Activated CD4-positive, alpha-beta T cell treated with anti-CD3 and anti-CD28 coated beads, Interleukin-2, amount 10 ng/mL, durations not matched to agents 7 days and 5 days (primary cell): ENCODE measurements at places on chromosomes 16 and 17. TPM values are rescaled to one million over a fixed set of nuclear protein-coding genes. Genes with fewer than 3 reads are reported as not detected.

REXO5 gene
- total RNA-seq = 9.8 TPM

C16orf95 gene
- total RNA-seq = 7.3 TPM

GAS2L2 gene
- total RNA-seq = not detected

TBC1D3K gene
- total RNA-seq = not detected

ANKS4B gene
- total RNA-seq = not detected

CRHR1 gene
- not detected for total RNA-seq

GRCh38 chr16:31248344-31248743 lies 11.4 kb upstream of the ITGAM start:
- DNase-seq = no peak
- H3K4me1 ChIP-seq = peaks cover 37% of the 10 kb centered on the region
- peaks cover 3% of the 10 kb centered on the region for H3K27me3 ChIP-seq
- H3K27ac ChIP-seq = no peak overlapping the region
- H3K4me3 ChIP-seq = no peak overlapping the region

- no peak overlapping the region for H3K27ac ChIP-seq
- peaks cover 82% of the 10 kb centered on the region for H3K27me3 ChIP-seq
- peak overlapping the region; percentile 36 for H3K4me3 ChIP-seq
- DNase-seq = no peak
- H3K36me3 ChIP-seq = peaks cover 4% of the 10 kb centered on the region
These were observed 822 bp downstream of the IGF2BP1 start for GRCh38 chr17:48997827-48998586.

- peaks cover 42% of the 10 kb centered on the region for H3K36me3 ChIP-seq
- no peak overlapping the region for H3K27ac ChIP-seq
- no peaks in the 10 kb centered on the region for H3K27me3 ChIP-seq
- no peak overlapping the region for H3K4me3 ChIP-seq
- DNase-seq = no peak
- H3K4me1 ChIP-seq = peaks cover 20% of the 10 kb centered on the region
These were observed 16.1 kb downstream of the GGA2 start for GRCh38 chr16:23494188-23494587.

DNA sequence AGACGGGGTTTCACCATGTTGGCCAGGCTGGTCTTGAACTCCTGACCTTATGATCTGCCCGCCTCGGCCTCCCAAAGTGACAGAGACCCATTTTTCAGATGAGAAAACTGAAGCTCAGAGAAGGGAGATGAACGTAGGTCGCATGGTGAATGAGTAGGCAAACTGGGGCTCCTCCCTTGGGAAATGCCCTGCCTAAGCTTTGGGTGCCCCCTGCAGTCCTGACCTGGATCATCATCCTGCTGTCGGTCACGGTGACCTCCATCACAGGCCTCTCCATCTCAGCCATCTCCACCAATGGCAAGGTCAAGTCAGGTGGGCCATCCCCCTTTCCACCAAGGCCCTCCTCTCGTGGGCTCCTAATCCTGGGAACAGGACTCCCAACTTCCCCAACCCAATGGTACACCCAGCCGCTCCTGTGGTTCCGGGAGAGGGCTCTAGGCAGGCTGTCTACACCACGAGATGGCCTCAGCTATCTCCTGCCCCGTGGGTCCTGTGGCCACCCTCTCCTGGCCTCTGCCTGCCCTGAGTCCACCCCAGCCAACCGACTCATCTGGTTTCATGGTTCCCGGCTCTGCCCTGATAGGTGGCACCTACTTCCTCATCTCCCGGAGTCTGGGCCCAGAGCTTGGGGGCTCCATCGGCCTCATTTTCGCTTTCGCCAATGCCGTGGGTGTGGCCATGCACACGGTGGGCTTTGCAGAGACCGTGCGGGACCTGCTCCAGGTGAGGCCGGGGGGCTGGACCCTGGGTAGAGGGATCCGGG lies 4.7 kb downstream of the SLC12A3 start:
- H3K4me3 ChIP-seq = no peak overlapping the region
- H3K36me3 ChIP-seq = no peaks in the 10 kb centered on the region
- H3K27ac ChIP-seq = peak overlapping the region; percentile 9
- peak; percentile 32 for DNase-seq

- H3K4me1 ChIP-seq = peaks cover 3% of the 10 kb centered on the region
- no peak overlapping the region for H3K27ac ChIP-seq
- no peaks in the 10 kb centered on the region for H3K27me3 ChIP-seq
- DNase-seq = no peak
- no peak overlapping the region for H3K4me3 ChIP-seq
- peaks cover 16% of the 10 kb centered on the region for H3K36me3 ChIP-seq
These were observed 19.7 kb downstream of the DEXI start for GRCh38 chr16:10922328-10923145.

GRCh38 chr16:24713379-24713778 lies 16.1 kb upstream of the TNRC6A start:
- H3K4me1 ChIP-seq = no peaks in the 10 kb centered on the region
- no peak overlapping the region for H3K27ac ChIP-seq

- H3K27me3 ChIP-seq = no peaks in the 10 kb centered on the region
- H3K4me3 ChIP-seq = no peak overlapping the region
- no peak overlapping the region for H3K27ac ChIP-seq
- H3K4me1 ChIP-seq = peaks cover 2% of the 10 kb centered on the region
- peaks cover 8% of the 10 kb centered on the region for H3K36me3 ChIP-seq
These were observed 90.9 kb upstream of the BCAR1 start for GRCh38 chr16:75342308-75342811.

- peaks cover 15% of the 10 kb centered on the region for H3K4me1 ChIP-seq
- DNase-seq = no peak
- peaks cover 6% of the 10 kb centered on the region for H3K36me3 ChIP-seq
- H3K27ac ChIP-seq = no peak overlapping the region
These were observed 15.1 kb downstream of the SSH2 start for GRCh38 chr17:29914819-29915537.

DNA sequence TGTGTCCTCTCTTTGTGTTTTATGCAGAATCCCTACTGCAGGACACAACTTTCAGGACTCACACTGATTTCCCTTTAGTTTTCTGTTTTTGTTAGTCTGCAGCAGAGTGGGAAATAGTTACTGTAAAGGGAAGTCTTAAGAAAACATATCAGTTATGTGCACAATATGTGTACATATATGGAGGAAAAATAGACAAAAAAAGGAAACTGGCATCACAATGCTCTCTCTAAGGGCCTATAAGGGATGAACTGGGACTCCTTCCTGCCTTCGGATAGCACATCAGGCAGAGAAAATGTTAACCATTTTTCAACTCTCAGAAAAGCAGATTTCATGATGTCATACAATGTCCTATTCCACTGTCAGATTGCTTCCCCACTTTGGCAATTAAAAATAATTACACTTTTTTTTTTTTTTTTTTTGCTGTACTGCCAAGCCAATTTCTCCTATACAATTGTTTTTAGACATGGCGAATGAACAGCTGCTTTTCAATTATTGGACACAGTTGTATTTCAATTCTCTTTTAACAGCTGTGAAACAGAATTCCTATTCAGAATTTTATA lies 112.5 kb upstream of the KCNJ16 start:
- H3K36me3 ChIP-seq = no peaks in the 10 kb centered on the region
- H3K4me3 ChIP-seq = no peak overlapping the region
- peaks cover 2% of the 10 kb centered on the region for H3K27me3 ChIP-seq
- no peak overlapping the region for H3K27ac ChIP-seq
- no peak for DNase-seq

- H3K36me3 ChIP-seq = no peaks in the 10 kb centered on the region
- peaks cover 6% of the 10 kb centered on the region for H3K4me1 ChIP-seq
- H3K27ac ChIP-seq = no peak overlapping the region
- peaks cover 28% of the 10 kb centered on the region for H3K27me3 ChIP-seq
- no peak overlapping the region for H3K4me3 ChIP-seq
These were observed 1.9 kb downstream of the PNMT start for GRCh38 chr17:39669897-39670735.

DNA sequence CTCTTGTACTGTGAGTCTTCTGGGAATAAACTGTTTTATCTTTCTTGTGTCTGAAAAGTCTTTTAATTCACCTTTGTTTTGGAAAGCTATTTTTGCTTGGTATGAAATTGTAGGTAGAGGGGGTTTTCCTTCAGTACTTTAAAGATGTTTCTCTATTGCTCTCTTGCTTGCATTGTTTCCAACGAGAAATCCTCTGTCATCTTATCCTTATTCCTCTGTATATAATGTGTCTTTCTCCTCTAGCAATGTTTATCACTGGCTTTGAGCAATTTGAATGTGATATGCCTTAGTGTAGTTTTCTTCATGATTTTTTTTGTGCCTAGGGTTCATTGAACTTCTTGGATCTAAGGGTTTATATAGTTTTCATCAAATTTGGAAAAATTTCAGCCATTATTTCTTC lies 96.3 kb downstream of the CDK5R1 start:
- H3K27me3 ChIP-seq = peaks cover 12% of the 10 kb centered on the region
- H3K27ac ChIP-seq = no peak overlapping the region
- H3K4me3 ChIP-seq = no peak overlapping the region
- H3K4me1 ChIP-seq = no peaks in the 10 kb centered on the region

DNA sequence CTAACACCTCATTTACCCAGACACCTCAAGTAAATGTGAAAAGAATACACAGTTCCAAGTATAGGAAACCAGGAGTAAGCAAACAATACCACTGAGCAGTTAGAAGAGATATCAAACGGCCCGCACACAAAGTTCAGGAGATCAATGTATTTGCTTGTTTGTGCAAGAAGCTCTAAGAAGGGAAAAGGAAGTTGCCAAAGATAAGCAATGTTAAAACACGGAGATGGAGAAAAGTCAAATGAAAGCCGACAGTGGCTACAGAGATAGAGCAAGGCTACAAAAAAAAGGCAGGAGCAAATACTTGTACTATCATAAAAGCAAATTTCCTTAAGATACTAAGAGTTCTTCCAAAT lies 29.5 kb downstream of the PSME3IP1 start:
- H3K4me3 ChIP-seq = no peak overlapping the region
- H3K4me1 ChIP-seq = peaks cover 40% of the 10 kb centered on the region

DNA sequence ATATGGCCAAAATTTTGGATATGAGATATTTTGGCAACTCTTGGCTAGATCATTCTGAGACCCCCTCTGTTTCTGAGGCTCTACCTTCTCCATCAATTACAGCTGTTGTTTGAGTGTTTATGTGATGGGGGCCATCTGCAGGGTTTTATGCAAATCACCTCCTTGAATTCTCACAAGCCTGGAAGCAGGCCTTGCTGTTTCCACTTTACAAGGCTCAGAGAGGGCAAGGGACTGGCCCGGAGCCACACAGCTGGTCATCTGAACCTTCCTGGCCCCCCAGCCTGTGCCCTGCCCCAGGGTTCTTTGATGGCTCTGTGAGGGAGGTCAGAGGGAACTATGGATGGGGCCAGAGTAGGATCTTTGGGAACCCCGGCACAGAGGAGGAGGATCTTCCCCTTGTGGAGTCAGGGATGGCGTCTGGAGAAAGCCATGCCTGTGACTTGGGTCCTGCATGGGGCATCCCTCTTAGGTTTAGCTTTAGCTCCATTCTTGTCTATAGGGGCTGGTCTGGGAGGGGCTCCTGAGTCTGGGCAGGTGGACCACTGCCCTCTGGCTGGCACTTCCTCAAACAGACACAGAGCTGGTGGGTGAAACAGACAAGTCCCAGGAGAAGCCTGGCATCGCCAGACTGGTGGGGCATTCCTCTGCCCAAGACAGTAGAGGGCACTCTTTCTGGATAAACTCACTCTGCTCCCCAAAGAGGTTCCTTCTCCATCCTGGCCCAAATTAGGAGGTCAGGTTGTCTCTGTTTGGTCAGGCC lies 26.2 kb downstream of the IL21R start:
- H3K36me3 ChIP-seq = peaks cover 74% of the 10 kb centered on the region
- peak overlapping the region; percentile 41 for H3K27ac ChIP-seq
- no peaks in the 10 kb centered on the region for H3K27me3 ChIP-seq

GRCh38 chr16:77784441-77785372 lies 3.7 kb upstream of the VAT1L start:
- no peak overlapping the region for H3K4me3 ChIP-seq
- no peaks in the 10 kb centered on the region for H3K36me3 ChIP-seq
- peaks cover 35% of the 10 kb centered on the region for H3K27me3 ChIP-seq
- H3K27ac ChIP-seq = no peak overlapping the region

GRCh38 chr17:61400066-61400716 lies 548 bp downstream of the TBX2 start:
- peak overlapping the region; percentile 38 for H3K4me3 ChIP-seq
- DNase-seq = no peak
- H3K27ac ChIP-seq = no peak overlapping the region
- no peaks in the 10 kb centered on the region for H3K36me3 ChIP-seq
- peaks cover 29% of the 10 kb centered on the region for H3K4me1 ChIP-seq
